ENCODE measurements at places on chromosomes 16 and 17. TPM values are rescaled to one million over a fixed set of nuclear protein-coding genes. Genes with fewer than 3 reads are reported as not detected.

GCGR gene
- 0.38 TPM for polyA plus RNA-seq

MYBBP1A gene
- 32.2 TPM for polyA plus RNA-seq

FDXR gene
- polyA plus RNA-seq: 21.1 TPM

DPEP3 gene
- polyA plus RNA-seq: not detected

HOXB9 gene
- polyA plus RNA-seq: not detected

GRCh38 chr17:49071106-49071505 lies 61.5 kb upstream of the B4GALNT2 start:
- H3K4me3 ChIP-seq: no peak overlapping the region
- no peak overlapping the region for H3K27ac ChIP-seq
- H3K36me3 ChIP-seq: no peaks in the 10 kb centered on the region
- no peak for DNase-seq

- peaks cover 84% of the 10 kb centered on the region for H3K36me3 ChIP-seq
- peaks cover 85% of the 10 kb centered on the region for H3K4me1 ChIP-seq
- H3K27me3 ChIP-seq: no peaks in the 10 kb centered on the region
- no peak overlapping the region for H3K4me3 ChIP-seq
These were observed 3.2 kb upstream of the GDPD3 start for GRCh38 chr16:30116291-30117207.

DNA sequence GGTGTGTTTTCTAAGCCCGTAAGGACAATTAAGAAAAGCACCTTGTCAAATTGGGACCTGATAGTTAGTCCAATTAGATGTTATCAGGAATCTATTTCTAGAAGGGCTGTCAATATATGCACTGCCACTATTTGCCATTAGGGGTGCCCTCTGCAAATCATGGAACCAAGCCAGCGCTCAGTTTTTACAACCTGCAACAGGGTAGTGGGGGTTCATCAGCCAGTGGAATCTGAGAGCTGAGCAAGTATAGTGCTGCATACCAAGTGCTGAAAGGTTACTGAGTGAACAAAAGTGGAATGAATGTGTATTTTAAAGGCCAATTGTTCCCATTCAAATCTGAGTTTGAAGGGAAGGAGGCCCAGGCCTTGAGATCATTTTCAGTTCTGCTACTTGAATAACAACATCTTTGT lies 10.4 kb downstream of the PRR11 start:
- H3K36me3 ChIP-seq: no peaks in the 10 kb centered on the region
- H3K27me3 ChIP-seq: no peaks in the 10 kb centered on the region
- H3K4me1 ChIP-seq: no peaks in the 10 kb centered on the region
- H3K27ac ChIP-seq: no peak overlapping the region
- H3K4me3 ChIP-seq: no peak overlapping the region

DNA sequence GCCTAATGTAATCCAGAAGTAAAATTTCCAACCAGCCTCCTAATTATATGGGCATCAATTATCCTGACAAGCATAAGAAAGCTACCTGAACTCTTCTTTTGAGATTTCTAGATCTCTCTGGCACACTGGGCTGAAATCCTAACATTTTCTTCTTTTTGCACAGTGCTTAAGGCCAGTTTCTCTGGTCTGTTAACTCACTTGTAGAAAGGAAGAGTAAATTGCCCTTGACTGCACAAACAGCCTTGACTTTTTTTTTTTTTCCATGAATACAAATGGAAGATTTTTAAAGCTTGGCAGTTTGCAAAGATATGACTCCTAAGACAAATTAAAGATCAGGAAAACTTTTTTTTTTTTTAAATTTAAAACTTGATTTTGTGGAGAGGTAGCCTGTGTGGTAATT lies 291.2 kb upstream of the MON1B start:
- no peaks in the 10 kb centered on the region for H3K36me3 ChIP-seq
- no peak for DNase-seq
- H3K27me3 ChIP-seq: no peaks in the 10 kb centered on the region
- no peak overlapping the region for H3K27ac ChIP-seq
- no peaks in the 10 kb centered on the region for H3K4me1 ChIP-seq

- no peak for DNase-seq
- H3K36me3 ChIP-seq: no peaks in the 10 kb centered on the region
- H3K4me3 ChIP-seq: no peak overlapping the region
- H3K4me1 ChIP-seq: peaks cover 10% of the 10 kb centered on the region
- H3K27me3 ChIP-seq: no peaks in the 10 kb centered on the region
- no peak overlapping the region for H3K27ac ChIP-seq
These were observed 80.0 kb downstream of the NTN1 start for GRCh38 chr17:9101356-9101755.

GRCh38 chr16:12976936-12977335 lies 75.5 kb downstream of the SHISA9 start:
- no peak for DNase-seq
- no peaks in the 10 kb centered on the region for H3K36me3 ChIP-seq
- no peak overlapping the region for H3K4me3 ChIP-seq
- H3K4me1 ChIP-seq: no peaks in the 10 kb centered on the region

GRCh38 chr16:75703306-75703705 lies 2.0 kb upstream of the DUXB start:
- H3K27me3 ChIP-seq: no peaks in the 10 kb centered on the region
- no peak overlapping the region for H3K4me3 ChIP-seq
- H3K36me3 ChIP-seq: no peaks in the 10 kb centered on the region
- H3K27ac ChIP-seq: no peak overlapping the region
- no peak for DNase-seq
- H3K4me1 ChIP-seq: no peaks in the 10 kb centered on the region

- H3K27me3 ChIP-seq: no peaks in the 10 kb centered on the region
- no peak overlapping the region for H3K27ac ChIP-seq
- no peak overlapping the region for H3K4me3 ChIP-seq
- no peak for DNase-seq
These were observed 69.1 kb upstream of the BRD7 start for GRCh38 chr16:50437769-50438437.

DNA sequence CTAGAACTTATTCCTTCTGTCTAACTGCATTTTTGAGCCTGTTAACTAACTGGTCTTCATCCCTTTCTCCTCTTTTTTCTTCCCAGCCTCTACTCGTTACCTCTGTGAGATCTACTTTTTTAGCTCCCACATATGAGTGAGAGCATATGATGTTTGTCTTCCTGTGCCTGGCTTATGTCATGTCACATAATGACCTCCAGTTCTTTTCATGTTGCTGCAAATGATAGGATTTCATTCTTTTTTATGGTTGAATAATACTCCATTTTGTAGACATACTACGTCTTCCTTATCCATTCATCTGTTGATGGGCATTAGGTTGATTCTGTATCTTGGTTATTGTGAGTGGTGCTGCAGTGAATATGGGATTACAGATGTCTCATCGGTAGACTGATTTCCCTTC lies 184.7 kb downstream of the PRKCA start:
- no peaks in the 10 kb centered on the region for H3K36me3 ChIP-seq
- no peaks in the 10 kb centered on the region for H3K4me1 ChIP-seq
- H3K27ac ChIP-seq: no peak overlapping the region
- no peak for DNase-seq

- H3K27me3 ChIP-seq: no peaks in the 10 kb centered on the region
- no peak for DNase-seq
- H3K4me3 ChIP-seq: no peak overlapping the region
- H3K27ac ChIP-seq: peak overlapping the region; percentile 38
- no peaks in the 10 kb centered on the region for H3K36me3 ChIP-seq
These were observed 3.3 kb upstream of the TNFRSF13B start for GRCh38 chr17:16975277-16975651.

- H3K4me3 ChIP-seq: no peak overlapping the region
- DNase-seq: no peak
- no peak overlapping the region for H3K27ac ChIP-seq
These were observed 227.3 kb downstream of the CCDC182 start for GRCh38 chr17:57517632-57518456.

- peaks cover 15% of the 10 kb centered on the region for H3K4me1 ChIP-seq
- H3K36me3 ChIP-seq: no peaks in the 10 kb centered on the region
- no peak for DNase-seq
- peak overlapping the region; percentile 27 for H3K27ac ChIP-seq
- H3K4me3 ChIP-seq: no peak overlapping the region
- no peaks in the 10 kb centered on the region for H3K27me3 ChIP-seq
These were observed 92.3 kb downstream of the PITPNC1 start for GRCh38 chr17:67469208-67469980.

GRCh38 chr16:50567651-50568050 lies 19.5 kb downstream of the NKD1 start:
- H3K27me3 ChIP-seq: no peaks in the 10 kb centered on the region
- H3K27ac ChIP-seq: no peak overlapping the region
- peaks cover 23% of the 10 kb centered on the region for H3K4me1 ChIP-seq

DNA sequence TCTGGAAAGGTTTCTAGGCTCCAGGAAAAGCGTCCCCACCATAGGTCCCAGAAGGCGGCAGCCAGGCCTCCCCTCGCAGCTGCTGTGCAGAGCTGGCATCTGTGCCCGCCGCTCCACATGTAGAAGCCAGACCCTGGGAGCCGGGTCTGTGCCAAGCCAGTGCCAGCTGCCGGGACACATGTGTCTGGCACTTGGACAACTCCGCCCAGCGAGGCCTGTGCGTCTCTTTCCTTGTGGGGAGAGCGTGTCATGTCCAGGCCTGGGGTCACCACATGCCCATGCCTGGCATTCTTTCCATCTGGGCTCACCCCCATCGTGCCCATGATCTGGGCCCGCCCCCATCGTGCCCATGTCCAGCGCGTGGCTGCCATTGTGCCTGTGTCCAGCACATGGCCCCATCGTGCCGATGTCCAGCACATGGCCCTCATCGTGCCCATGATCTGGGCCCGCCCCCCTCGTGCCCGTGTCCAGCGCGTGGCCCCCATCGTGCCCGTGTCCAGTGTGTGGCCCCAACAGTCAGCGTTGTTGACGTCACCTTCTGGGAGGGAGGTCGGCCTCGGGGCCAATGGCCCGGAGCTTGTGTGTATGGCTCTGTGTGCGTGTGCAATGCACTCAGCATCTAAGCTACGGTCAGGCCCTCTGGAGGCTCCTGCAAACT lies 13.3 kb upstream of the ACSF3 start:
- H3K4me1 ChIP-seq: no peaks in the 10 kb centered on the region
- no peak overlapping the region for H3K4me3 ChIP-seq
- H3K27ac ChIP-seq: no peak overlapping the region
- no peaks in the 10 kb centered on the region for H3K36me3 ChIP-seq
- H3K27me3 ChIP-seq: peaks cover 5% of the 10 kb centered on the region
- DNase-seq: no peak

DNA sequence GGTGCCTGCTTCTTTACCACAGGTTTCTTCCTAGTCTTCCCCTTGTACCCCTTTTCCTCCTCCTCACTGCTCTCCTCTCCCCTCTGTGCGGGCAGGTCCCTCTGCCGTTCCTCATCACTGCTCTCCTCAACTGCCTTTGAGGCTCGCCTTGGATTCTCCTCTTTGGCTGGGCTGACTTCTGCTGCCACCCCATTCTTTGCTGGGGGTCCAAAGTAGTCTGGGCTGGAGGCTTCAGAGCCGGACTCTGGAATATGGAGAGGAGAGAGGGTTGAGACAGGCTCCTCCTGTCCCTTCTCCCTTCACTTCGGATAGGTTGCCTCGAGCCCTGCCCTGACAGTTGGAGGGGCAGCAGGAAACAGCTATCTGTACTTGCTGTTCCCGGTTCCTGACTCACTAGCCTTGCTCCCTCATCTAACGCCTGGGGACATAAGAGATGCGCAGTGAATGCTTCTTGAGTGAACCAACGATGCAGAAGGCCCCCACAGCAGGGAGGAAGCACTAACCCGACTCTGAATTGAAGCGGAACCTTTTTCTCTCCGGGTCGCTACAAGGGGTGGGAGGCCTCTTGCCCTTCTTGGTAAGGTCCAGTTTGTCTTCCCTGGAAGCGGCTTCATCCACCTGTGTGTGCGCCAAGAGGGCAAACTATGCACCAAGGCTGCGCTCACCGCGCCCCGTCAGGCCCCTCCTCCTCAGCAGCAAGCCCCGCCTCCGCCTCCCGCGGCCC lies 655 bp downstream of the HIRIP3 start:
- peaks cover 20% of the 10 kb centered on the region for H3K4me1 ChIP-seq
- DNase-seq: peak; percentile 78
- H3K4me3 ChIP-seq: peak overlapping the region; percentile 92
- peaks cover 53% of the 10 kb centered on the region for H3K36me3 ChIP-seq

DNA sequence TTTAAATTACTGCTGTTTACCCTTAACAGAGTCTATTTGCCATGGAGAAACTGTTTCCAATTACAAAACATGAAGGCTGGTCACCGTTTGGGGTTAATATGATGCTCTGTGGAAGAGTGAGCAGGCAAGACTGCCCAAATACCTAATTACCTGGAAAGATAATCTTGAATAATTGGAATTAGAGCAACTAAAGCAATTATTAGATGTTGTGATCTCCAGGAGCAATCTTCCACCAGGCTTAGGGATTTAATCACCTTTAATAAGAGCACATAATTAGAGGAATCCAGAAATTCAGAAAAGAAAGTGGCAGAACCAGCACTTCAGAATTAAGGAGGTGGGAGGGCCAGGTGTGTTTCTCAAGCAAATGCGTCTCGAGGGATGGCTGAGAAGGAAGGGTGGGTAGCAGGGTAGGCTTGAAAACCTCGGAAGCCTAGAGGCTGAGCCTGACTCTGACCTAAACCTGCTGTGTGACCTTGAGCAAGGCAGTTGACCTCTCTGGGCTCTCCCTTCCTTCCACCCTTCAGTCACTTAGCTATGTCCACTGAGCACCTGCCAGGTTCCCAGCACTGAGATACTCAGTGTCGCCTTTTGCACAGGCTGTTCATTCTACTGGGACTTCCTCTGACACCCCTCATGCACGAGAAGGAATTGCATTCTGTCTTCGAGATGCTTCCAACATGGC lies 113.2 kb downstream of the GSG1L start:
- no peaks in the 10 kb centered on the region for H3K27me3 ChIP-seq
- H3K27ac ChIP-seq: no peak overlapping the region
- H3K4me1 ChIP-seq: no peaks in the 10 kb centered on the region
- no peaks in the 10 kb centered on the region for H3K36me3 ChIP-seq
- DNase-seq: no peak

DNA sequence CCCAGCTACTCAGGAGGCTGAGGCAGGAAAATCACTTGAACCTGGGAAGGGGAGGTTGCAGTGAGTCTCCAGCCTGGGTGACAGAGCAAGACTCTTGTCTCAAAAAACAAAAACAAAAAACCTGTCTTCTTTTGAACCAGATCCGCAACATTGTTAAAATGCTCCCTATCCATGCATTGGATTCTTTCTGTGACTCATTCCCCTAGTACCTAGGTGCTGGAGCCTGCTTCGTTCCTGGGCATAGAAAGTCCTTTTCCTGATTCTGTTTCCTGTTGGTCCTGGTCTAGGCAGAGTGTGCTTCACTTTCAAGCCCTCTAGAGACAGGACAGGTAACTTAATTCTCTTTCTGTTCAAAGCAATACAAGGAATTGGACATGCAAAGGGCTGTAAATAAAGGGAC lies 5.2 kb downstream of the EPN2 start:
- H3K4me3 ChIP-seq: no peak overlapping the region
- H3K4me1 ChIP-seq: peaks cover 15% of the 10 kb centered on the region
- H3K27ac ChIP-seq: peak overlapping the region; percentile 23

DNA sequence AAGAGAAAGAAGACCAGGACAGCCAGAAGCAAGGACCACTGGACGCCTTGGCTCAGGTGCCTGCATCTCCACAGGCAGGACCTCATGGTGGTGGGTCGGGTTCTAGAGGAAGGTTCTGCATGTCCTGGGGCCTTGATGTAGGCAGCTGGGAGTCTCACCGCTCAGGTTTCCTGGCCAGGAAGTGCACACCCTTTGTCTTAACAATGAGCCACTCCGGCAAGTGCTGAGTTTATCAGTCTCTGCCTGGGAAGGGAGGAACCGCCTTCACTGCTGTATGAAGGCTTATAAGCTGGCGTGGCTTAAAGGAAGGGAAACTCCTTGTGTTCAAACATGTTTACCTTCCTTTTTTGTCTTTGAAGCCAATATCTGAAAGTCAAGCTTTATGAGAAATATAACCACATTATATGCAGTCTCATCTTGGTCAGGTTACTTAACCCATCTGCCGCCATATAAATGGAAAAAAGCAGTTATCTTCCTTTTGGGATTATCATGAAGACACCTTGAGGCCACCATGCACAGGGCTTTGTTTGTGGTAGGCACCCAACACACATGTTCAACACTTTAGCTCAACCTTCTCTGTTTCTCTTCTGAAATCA lies at the start of gene ST6GALNAC1:
Gene ST6GALNAC1, minus strand, starts transcription at position 205 of the 596 bp plus-strand sequence. Its CDS starts 119 bp downstream, at position 86.
- no peaks in the 10 kb centered on the region for H3K36me3 ChIP-seq
- H3K4me1 ChIP-seq: peaks cover 19% of the 10 kb centered on the region
- peak within 1 kb of the TSS; percentile 34 for H3K4me3 ChIP-seq
- peak within 1 kb of the TSS; percentile 90 for H3K27ac ChIP-seq
- H3K27me3 ChIP-seq: no peaks in the 10 kb centered on the region

Measured in stomach (tissue), 19 donors.